ENCODE measurements at places on chromosomes 16 and 17.

GRCh38 chr16:2438121-2438520 is 8.9 kb downstream of the CCNF start:
- no peak for DNase-seq

DNA sequence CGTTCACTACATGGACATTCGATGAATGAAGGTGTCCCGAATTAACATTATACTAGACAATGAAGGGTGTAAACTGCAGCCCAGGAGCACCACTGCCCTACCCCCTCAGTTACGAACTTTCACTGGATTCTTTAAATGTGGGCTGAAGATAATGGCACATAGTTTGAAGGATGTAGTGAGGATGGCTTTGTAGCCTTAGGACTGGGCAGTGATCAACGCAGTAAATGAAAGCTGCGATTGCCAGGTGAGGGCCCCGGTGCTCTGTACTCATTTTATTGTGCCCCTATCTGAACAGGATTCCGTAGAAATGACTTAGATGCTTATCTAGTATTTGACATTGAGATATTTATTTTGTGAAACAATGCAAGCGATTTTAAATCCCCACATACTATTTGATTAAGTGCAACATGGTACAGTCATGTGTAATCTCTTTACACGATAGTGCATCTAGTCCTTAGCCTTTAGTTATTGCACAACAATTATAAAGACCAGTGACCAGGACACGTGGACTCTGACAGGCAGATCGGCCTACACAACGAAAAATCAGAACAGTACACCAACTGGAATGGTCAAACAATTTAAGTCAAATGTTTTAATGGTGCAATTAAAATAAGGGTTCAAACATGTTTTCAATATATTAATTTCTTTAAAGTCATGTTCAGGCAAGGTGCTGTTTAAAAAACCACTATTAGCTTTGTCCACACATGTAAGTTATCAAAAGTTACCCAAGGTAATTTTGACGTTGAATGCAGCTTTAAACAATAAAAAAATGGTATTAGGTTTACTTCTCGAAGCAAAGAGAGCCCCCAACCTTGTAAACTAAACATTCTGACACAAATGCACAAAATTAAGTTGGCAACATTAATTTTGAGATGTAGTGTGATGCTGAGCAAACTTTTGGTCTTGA is 17.4 kb upstream of the ERN1 start:
- DNase-seq, result no peak

DNA sequence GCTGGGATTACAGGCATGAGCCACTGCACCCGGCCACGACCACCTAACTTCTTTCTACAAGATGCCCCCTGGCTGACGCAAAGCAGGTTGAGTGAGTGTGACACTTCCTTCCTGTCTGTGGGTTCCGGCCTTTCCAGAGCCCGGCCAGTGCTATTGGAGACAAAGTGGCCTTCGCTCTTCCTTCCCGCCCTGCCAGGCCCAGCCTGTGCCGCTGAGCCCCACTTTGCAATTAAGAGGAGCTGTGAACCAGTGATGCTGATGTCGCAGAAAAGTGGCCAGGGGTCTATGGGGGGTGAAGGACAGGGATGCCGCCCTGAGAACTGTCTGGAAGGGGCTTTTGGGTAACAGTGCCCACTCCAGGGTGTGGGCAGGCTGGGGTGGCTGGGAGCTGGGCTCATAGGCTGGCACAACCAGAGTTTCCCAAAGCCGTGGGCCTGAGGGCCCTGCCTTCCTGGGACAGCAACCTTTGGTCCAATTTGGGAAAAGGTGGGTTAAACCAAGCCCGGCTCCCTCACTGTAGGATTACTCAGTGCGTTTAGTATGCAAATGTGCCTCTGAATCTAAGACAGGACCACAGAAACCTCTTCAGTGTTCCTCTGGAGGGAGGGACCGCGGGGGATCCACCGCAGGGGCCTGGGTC is 174.9 kb downstream of the SEC14L1 start:
- DNase-seq, result no peak

DNA sequence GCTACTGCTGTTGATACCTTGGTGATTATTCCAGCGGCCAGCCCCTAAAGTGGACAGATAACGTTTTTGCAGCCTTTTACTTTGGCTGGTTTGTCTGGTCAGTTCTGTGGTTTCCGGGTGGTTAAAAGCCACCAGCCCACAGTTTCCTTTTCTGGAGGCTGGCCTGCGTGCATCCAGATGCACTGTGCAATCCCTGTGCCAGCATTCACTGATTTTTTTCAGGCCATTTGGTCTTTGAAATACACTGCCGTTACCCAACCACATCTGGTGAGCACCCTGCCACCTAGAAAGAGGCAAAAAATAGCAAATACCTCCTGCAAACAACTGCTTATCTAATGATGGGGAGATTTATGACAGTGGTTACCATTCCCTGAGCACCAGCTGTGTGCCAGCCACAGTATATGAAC is 797 bp downstream of the NUDT7 start:
- DNase-seq, result peak; percentile 31

GRCh38 chr16:58037365-58038057 is 12.0 kb downstream of the MMP15 start:
- DNase-seq, result no peak

GRCh38 chr17:15270628-15271381 is 5.7 kb upstream of the PMP22 start:
- DNase-seq, result no peak

DNA sequence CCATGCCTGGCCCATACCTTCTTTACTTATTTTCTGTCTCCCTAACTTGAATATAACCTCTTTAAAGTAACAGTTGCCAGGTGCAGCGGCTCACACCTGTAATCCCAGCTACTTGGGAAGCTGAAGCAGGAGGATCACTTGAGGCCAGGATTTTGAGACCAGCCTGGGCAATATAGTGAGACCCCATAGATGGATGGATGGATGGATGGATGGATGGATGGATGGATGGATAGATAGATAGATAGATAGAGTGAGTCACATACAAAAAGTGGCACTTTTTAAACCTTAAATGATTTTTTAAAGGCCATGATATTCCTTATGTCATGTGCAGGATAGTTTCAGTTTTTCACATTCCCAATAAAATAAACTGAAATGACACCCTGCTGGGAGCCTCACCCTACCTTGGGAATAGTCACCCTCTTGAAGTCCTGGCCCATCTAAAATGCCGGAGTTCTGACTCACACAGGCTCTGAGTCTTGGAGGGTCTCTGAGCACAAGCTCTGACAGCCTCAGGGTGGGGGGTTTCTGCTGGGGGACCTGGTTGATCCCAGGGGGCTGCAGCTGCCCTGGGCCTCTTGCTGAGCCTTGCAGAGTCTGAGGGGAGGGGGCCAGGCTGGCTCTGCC is 26.2 kb downstream of the CPNE2 start:
- no peak for DNase-seq

GRCh38 chr16:54538276-54538675 is 251.7 kb upstream of the IRX3 start:
- DNase-seq, result no peak

DNA sequence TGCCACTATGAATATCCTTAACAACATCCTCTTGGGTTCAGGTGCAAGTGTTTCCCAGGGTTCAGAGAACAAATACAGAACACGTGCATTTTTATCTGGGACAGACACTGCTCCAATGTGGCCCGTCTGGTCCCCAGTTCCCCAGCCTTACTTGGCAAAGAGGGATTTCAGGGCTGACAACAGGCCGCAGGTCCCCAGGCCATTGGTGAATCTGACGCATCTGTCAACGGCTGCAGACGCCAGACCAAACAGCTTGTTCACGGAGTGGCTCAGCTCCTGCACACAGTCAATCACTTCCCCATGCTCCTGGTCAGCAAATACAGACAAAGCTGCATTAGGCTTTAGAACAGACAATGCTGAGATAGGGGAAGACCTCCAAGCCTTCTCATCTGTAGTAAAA is 36.2 kb downstream of the COG7 start:
- DNase-seq, result no peak

DNA sequence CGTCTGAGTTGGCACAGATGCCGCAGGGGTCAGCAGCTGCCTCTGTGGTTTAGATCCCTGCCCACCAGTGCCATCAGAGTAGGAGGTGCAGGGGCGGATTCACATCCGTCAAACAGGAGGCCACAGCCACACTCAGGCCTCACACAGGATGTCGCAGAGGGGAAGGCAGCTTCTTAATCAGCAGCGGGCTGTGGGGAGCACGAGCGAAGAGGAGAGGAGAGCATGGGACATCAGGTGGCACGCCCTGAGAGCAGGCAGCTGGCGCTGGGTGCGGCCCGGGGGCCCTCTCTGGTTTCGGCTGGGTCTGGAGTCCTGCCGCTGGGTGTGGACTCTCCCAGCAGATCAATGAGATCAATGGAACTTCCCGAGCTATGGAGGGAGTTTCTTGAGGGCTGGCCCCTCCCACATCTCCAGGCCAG is 9.6 kb downstream of the LLGL2 start:
- no peak for DNase-seq

DNA sequence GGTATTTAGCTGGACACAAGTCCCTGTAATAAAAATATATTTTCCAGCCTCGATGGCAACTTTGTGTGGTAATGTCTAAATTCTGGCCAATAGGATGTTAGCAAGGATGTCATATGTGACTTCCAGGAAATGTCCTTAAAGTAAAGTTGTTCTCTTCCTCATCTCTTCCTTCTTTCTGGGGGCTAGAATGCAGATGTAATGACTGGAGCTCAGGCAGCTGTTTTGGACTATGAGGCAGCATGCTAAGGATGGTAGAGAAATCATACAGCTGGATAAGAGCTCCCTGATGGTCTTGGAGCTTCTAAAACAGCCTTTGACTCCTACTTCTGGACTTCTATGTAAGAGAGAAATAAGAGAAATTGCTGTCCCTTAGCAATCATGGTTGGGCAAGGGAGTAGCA is 16.9 kb upstream of the MAPT start:
- DNase-seq, result no peak

DNA sequence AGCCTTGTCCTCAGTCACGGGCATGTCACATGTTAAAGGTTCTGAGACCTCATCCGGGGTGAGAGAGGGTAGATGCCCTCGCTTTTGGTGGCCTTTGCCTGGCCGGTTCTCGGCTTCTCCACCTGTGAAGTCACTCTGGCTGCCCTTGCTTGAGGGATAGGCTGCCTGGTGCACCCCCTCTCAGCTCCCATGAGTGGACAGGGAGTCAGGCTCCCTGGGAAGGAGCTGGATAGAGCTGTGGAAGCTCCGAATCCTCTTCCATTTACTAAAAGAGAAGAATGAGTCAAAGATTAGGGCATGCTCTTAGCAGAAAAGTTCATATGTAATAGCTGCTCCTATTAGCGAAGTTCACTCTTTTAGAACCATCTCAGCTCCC is 142.0 kb downstream of the IRX3 start:
- DNase-seq, result no peak

Measured in left cardiac atrium (tissue), 4 donors.